Omental fat pad (tissue), 4 donors: ENCODE measurements at places on chromosomes 16 and 17.

GRCh38 chr16:4271176-4272113 lies 1.4 kb downstream of the TFAP4 start:
- DNase-seq, result peak; percentile 72

DNA sequence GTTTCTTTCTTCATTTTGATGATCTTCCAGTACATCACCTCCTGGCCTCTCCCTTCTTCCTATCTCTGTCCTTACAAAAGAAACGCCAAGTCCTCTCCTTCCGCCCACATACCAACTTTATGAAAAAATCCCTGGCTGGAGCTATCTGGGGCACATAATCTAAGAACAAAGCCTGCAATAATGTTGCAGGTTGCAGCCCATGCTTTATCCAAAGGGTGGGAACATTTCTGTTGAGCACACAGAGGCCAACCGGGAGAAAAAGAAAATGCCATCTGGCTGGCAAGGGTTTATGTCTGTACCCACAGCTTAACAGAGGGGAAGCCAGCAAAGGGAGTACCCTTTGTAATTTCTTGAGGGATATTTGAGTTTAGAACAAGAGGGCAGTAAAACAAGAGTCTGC lies 409.6 kb downstream of the SOX9 start:
- no peak for DNase-seq

DNA sequence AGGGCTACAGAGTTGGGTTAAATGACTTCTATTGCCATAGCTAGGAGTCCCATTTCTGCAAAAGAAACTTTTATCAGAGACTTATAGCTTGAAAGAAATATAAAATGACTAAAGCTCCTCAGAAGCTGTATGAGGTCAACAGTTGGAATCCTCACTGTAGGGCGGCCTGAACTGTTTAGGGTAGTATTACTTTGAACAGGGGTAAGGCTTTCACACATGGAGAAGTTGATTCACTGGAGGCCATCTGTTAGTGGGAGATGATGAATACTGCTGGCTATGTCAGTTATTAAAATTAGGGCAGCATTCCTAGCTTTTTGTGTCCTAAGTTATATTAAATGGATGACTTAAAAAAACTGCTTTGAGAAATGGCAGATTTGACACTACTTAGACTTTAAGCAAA lies 6.0 kb downstream of the TTC19 start:
- DNase-seq, result no peak

- DNase-seq, result no peak
Measured at GRCh38 chr16:3974751-3975150, 94.2 kb upstream of the CREBBP start.

DNA sequence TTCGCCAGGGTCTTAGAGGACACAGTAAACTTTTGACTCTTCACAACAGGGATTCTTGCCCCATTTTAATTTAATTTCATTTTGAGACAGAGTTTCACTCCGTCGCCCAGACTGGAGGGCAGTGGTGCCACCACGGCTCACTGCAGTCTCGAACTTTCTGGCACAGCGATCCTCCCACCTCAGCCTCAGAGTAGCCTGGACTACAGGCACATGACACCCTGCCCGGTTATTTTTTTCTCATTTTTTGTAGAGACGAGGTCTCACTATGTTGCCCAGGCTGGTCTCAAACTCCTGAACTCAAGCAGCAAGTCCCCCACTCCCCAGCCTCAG lies 329 bp upstream of the NLE1 start:
- DNase-seq, result no peak

DNA sequence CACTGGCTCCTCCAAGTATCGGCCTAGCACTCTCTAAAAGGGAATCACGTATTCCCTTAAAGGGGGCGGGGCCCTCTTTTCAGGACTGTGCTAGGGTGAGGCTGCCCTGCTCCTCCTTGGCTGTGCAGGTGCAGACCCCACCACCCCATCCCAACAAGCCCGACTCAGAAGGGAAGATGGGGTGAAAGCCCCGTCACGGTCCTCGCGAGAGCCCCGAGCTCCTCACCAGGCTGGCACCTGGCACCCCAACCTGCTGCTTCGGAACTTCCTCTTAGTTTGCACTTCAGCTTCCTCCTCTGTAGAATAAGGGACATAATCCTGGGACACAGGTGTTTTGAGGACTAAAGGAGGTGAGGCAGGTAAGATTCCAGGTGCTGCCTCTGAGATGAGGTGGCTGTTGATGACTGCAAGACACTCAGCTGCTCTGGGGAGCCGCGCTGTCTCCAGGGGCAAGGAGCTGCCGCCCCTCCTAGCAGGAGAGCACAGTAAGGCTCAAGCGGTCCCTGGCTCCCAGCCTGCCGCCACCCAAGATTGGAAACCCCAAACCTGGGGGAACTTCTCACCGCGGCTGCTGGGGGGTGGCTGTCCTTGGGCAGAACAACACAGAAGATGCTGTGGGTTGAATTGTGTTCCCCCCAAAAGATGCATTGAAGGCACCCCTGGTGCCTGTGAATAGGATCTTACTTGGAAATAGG lies 88.8 kb downstream of the MGAT5B start:
- no peak for DNase-seq

DNA sequence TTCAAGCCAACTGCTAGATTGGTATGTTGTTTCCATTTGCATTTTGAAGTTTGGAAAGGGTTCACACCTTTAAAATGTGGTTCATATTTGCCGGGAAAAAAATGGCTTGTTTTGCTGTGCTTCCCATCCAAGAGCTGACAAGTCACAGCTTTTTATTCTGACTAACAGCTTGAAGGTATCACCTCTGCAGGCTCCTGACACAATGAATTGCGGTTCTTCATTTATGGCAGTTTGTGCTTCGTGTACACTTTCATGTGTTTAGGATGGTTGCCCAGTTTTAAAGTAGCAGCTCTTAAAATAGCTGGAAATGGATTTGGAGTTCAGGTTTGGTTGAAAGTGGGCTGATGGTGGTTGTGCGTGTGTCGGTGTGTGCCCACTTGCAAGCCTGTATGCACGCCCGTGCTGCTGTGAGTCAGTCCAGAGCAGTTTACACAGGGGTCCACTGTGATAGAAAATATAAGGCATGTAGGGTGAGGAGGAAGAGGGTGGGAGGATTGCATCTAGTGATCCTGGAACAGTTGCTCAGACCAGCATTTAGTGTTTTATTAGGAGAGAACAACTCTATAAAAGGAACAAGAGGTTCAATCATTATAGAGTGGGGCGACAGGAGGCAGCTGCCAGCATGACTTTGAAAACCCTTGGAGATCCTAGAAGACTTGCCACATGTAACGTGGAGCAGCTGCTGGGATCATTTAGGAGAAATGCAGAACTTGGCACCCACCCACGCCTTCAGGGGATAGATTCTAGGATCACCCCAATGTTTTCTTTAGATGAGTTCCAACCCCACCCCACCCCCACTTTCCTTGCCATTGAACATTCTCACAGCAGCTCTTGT lies 108.0 kb upstream of the TBX2 start:
- no peak for DNase-seq

GRCh38 chr16:2205104-2205966 lies at the start of gene MLST8:
Gene MLST8, plus strand, starts transcription at chr16:2205454. Its CDS starts 632 bp downstream, at chr16:2206086.
- DNase-seq, result peak; percentile 68

- DNase-seq, result no peak
Measured at GRCh38 chr16:24943471-24943870, 71.7 kb downstream of the ARHGAP17 start.

DNA sequence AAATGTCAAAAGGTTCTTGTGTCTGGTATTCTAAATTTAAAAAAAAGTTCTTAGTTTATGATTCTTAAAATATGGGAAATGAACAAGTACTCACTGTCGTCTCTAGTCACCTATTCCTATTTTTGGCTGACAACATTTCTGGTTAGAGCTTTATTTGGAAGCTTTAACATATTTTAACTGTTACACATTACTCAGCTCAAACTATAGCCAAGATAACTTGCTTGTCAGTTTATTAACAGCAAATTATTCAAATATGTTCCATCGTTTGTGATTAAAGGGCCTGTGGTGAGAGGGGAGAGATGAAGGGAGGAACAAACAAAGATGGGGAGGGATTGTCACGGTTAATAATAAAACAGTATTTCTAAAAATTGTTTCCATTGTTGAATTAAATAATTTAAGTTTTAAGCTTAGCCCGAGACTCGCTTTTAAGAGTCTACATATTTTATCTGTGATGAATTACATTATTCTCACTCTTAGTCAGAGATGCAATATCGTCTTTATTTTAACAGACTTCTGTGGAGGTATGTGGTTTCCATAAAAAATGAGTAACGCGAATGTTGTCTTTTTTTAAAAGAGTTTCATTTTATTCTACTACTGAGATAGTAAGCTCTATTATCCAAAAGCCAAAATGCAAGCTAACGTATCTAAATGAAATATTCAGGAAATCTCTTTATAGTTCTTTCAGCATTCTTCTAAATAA lies 321.9 kb upstream of the PMFBP1 start:
- no peak for DNase-seq

GRCh38 chr16:55499951-55500529 lies 8.8 kb upstream of the LPCAT2 start:
- no peak for DNase-seq

DNA sequence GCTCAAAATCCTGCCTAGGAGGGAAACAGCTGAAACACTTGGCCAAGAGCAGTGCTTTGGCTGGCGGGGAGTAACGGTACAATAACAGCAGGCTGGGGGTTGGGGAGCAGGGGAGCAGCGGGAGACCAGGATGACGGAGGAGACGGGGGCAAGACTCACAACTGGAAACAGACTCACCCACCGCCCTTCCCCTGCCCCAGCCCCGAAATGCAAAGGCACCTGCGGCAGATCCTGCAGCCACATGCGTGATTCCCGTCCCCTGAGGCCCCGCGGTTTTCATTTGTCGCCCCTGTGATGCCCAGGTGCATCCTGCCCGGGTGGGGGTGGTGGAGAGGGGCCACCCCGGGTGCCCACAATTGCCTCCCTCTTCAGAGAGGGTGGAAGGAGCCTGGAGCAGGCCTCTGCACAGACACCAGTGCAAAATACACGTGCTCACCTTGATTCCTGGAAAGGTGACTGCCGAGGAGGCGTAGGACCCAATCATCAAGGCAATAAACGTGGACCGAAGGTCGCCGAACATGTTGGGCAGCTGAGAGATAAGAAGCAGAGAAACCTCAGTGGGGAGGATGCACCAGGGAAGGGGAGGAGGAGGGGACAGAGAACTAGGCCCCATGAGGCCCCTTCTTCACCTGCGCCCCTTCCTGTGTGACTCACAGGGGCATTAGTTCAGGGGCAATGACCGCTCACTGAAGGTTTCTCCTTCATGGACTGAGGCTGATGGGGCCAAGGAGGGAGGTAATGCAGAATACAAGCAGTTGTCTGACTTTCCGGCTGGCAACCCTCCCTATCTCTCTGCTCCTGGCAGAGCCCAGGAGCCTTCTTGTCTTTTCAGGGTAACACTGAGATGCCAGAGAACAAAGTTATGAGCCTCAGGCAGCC lies 30.4 kb upstream of the PITPNA start:
- DNase-seq, result no peak

DNA sequence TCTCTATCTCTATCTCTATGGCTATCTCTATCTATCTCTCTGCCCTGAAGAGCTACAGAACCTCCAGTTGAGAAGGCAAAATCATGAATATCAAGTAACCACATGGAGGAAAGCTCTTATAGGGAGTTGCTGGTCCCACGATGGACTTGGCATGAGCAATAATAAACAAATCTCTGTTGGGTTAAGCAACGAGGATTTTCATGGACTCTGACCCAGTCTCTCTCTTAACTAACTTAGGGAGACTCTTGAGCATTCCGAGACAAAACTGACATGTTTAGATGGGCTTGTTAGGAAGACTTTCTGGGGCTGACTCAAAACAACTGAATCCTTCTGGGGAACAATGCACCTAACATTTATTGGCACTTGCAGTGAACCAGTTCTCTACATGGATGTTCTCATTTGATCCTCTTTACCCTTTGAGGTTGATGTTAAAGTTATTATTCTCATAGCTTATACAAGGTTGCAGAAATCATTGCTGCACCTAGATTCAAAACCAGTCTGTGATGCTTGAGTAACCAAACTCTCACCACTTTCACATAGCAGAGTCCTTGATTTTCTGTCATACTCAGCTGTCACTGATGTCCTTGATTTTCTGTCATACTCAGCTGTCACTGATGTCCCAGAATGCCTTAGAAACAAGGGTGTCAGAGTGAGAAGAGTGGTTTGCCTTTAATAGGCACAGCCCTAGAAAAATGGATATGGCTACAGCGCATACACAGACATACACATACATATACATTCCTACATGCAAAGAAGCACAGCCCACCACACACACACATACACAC lies 354.6 kb upstream of the MAF start:
- DNase-seq, result no peak

DNA sequence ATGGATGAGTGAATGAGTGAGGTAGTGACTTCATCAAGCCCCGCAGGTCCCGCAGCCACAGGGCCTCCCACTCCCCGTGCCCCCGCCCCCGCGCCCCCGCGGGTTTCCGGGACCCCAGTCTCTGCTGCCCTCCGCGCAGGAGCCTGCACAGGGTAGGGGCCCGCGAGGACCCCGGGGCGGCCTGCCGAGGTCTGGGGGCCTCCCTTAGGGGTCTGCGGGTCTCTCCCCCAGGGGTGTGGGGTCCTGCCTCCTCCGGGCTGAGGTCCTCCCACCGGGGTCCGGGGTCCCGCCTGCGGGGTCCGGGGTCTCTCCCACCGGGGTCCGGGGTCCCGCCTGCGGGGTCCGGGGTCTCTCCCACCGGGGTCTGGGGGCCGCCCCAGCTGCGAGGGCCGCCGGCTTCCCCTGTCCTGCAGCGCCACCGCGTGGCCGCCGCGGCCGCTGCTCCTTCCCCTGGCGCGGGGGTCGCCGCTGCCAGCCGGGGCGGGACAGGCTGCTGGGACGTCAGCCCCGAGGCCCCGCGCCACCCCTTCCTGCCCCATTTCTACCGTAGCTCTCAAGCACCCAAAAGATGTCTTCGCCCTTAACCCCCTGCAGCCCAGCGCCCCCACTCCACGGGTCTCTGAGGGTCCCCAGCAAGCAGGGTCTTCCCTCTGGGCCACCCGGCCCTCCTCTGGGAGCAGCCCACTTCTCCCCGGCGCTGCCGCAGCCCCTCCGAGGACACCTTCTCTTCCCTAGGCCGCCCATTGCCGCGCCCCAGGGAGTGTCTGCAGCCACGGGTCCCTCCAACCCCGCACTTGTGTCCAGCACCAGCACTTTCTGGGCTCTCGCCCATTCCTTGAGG lies 10.4 kb upstream of the CHMP6 start:
- no peak for DNase-seq

DNA sequence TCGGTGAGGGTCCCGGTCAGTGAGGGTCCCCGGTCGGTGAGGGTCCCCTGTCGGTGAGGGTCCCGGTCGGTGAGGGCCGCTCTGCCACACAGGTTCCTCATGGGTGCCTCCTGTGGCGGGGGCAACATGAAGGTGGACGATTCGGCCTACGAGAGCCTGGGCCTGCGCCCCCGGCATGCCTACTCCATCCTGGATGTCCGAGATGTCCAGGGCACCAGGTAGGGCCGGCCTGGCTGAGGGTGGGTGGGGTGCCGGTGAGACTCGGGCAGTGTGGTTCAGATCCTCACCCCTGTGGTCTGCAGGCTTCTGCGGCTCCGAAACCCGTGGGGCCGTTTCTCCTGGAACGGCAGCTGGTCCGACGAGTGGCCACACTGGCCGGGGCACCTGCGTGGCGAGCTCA lies 9.0 kb upstream of the PRR35 start:
- no peak for DNase-seq

- DNase-seq, result no peak
Measured at GRCh38 chr17:9522074-9522473, 53.5 kb downstream of the STX8 start.
